Subcutaneous adipose tissue (tissue), 4 donors: ENCODE measurements at places on chromosomes 4 and X. TPM values are rescaled to one million over a fixed set of nuclear protein-coding genes. Genes with fewer than 3 reads are reported as not detected.

Gene CORIN
- total RNA-seq = 4.4 TPM

Gene SLC7A11
- 0.22 TPM for total RNA-seq

Gene DAPP1
- total RNA-seq = 5.7 TPM

Gene GAGE13
- not detected for total RNA-seq

Gene MAGEA9B
- total RNA-seq = not detected

Gene GNRHR
- not detected for total RNA-seq

Gene NRK
- total RNA-seq = 1.7 TPM

Gene SOWAHD
- total RNA-seq = not detected

Gene ARX
- total RNA-seq = not detected

Gene ARHGAP6
- total RNA-seq = 40.3 TPM

Gene ETDA
- total RNA-seq = not detected

Gene NEIL3
- total RNA-seq = 0.19 TPM

Gene RAB39B
- not detected for total RNA-seq

Gene MAGEB17
- total RNA-seq = 0.94 TPM

Gene BTK
- 9.5 TPM for total RNA-seq

Gene ETDC
- not detected for total RNA-seq

Gene MAGEE2
- total RNA-seq = not detected

Gene DTHD1
- total RNA-seq = not detected

Gene SPANXD
- total RNA-seq = not detected

Gene CFAP99
- total RNA-seq = not detected

Gene TLR6
- total RNA-seq = 11.3 TPM

Gene MMAA
- 5.7 TPM for total RNA-seq

Gene CCNB3
- 0.57 TPM for total RNA-seq

Gene GABRE
- total RNA-seq = 317 TPM

Gene TRIM60
- not detected for total RNA-seq
